Activated CD4-positive, alpha-beta memory T cell treated with anti-CD3 and anti-CD28 coated beads, Interleukin-2, amount 10 ng/mL, durations not matched to agents 7 days and 5 days (primary cell): ENCODE measurements at places on chromosomes 2 and 18. TPM values are rescaled to one million over a fixed set of nuclear protein-coding genes. Genes with fewer than 3 reads are reported as not detected.
A peak's percentile ranks its signal among the peaks of the same experiment; 100 is the strongest.

The PELI1 gene
- total RNA-seq, result 45.0 TPM

DNA sequence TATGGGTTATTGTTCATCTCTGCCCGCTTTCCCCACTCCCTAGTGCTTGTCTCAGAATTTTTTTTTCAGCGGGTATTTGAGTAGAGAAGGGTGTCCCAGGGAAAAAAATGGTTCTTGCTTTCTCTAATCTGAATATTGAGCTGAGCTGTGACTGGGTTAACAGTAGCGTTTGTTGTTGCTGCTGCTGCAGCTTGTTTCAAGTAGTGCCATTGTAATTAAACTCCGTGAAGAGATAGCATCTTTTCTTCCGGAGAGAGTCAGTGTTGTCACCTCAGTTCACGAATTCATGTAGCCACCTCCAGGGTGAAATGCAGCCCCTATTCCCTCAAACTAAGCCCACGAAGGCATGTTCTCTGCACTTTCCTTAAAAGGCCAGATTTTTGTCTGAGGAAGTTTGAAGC is 1.5 kb upstream of the AAK1 start:
- peak; percentile 50 for DNase-seq
- peak overlapping the region; percentile 99 for H3K27ac ChIP-seq
- no peaks in the 10 kb centered on the region for H3K27me3 ChIP-seq
- H3K4me1 ChIP-seq, result peaks cover 52% of the 10 kb centered on the region
- H3K36me3 ChIP-seq, result peaks cover 28% of the 10 kb centered on the region

GRCh38 chr2:105567996-105568494 is 169.2 kb upstream of the FHL2 start:
- DNase-seq, result no peak
- no peaks in the 10 kb centered on the region for H3K36me3 ChIP-seq
- peaks cover 4% of the 10 kb centered on the region for H3K4me1 ChIP-seq
- H3K27me3 ChIP-seq, result peaks cover 13% of the 10 kb centered on the region
- H3K27ac ChIP-seq, result no peak overlapping the region

- no peak overlapping the region for H3K4me3 ChIP-seq
- H3K36me3 ChIP-seq, result no peaks in the 10 kb centered on the region
- H3K4me1 ChIP-seq, result no peaks in the 10 kb centered on the region
- DNase-seq, result no peak
Observed at GRCh38 chr2:133789743-133790142, 221.5 kb upstream of the NCKAP5 start.

- peak overlapping the region; percentile 87 for H3K4me3 ChIP-seq
- no peaks in the 10 kb centered on the region for H3K27me3 ChIP-seq
- peaks cover 31% of the 10 kb centered on the region for H3K36me3 ChIP-seq
- DNase-seq, result no peak
- peak overlapping the region; percentile 83 for H3K27ac ChIP-seq
- peaks cover 58% of the 10 kb centered on the region for H3K4me1 ChIP-seq
Observed at GRCh38 chr2:96207774-96208142, 869 bp downstream of the STARD7 start.
